Central memory CD8-positive, alpha-beta T cell (primary cell): ENCODE measurements at places on chromosomes 2 and 18.

GRCh38 chr2:68878753-68879152 lies 7.6 kb upstream of the BMP10 start:
- DNase-seq = no peak

GRCh38 chr2:223315813-223316212 lies 263.8 kb downstream of the KCNE4 start:
- no peak for DNase-seq

- DNase-seq = no peak
Measured at GRCh38 chr2:152263911-152264310, 71.1 kb upstream of the FMNL2 start.

- DNase-seq = no peak
Measured at GRCh38 chr18:23113576-23113975, 21.7 kb upstream of the CABLES1 start.

- no peak for DNase-seq
Measured at GRCh38 chr2:5976531-5977065, 284.4 kb downstream of the SOX11 start.

GRCh38 chr2:128775217-128775913 lies 456.7 kb upstream of the HS6ST1 start:
- no peak for DNase-seq

DNA sequence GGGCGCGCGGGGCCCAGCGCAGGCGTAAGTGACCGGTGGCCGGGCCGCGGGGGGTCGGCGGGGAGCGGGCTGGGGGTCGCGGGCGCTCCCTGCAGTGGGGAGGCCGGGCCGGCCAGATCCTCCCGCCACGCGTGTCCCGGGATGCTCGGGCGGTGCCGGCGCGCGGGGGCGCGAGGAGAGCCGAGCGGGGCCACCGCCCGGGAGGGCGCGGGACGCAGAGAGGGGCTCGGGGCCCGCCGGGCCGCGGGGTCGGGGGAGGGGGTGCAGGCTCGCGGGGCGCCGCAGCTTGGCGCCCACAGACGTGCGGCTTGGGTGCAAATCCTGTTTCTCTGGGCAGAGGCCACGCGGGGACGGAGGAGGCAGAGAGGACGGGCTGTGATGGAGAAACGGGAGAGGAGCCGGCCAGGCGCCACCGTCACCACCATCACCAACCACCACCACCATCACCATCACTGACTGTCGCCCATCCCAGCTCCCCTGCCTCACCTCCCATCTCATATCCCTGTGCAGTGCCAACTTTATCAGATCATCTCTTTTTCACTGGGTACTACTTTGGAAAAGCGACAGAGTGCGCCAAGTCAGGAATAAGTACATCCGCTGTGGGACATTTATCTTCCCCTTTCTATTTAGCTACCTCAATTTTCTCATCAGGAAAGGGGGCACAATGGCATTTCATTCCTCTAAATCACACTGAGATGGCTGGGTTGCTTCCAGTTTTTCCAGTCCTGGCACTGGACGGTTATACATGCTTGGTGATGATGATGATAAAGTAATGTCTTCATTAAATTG lies 97.2 kb upstream of the GPR45 start:
- no peak for DNase-seq

- no peak for DNase-seq
Measured at GRCh38 chr2:20052229-20052851, 912 bp upstream of the LAPTM4A start.

DNA sequence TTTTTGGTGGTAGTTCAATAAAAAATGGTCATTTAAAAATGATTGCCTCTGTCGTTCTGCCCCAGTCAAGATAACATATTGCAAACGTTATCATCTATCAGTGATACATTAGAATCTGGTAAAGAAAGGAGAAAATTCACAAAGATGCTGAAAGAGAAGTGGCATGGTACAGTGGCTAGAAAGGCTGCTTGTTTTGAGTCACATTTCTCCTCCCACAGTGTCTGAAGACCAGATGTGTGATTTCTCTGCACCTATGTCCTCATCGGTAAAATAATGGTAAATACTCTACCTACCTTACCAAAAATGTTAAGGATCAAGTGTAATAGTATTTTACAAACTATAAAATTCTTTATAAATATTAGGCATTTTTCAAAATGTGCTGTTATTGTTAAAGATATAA lies 76.1 kb upstream of the NOSTRIN start:
- DNase-seq = no peak

GRCh38 chr2:217995731-217996231 lies 7.0 kb downstream of the TNS1 start:
- DNase-seq = no peak

- no peak for DNase-seq
Measured at GRCh38 chr2:135999899-136000298, 14.5 kb upstream of the DARS1 start.

DNA sequence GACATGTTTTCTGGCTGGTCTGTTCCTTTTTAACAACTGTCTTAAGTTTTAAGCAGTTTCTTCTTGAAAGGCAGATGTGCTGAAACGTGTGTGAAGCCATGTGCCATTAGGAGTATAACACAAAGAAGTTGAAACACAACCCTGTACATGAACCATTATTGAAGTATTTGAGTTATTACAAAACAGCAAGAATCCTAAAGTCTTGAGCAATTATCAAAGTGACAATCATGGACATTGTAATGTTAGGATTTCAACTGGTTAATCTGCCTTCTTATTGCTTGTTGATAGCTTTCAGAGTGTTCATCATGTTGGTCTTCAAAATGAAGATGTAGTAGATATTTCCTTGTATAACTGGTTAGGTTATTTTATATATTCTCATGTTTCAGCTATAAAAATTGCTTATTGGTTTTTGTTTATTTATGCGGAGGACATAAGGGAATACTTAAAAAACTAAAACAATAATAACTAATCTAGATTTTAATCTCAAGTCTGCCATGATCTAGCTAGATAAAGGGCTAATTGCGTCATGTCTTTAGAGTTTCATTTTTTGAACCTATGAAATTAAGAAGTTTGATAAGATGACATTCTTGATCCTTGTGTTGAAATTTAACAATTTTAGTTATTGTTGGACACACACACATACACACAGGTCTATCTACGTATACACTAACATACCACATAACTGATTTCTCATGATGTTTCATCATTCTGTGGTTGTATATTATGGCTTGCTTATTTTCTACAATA lies 21.1 kb downstream of the PPP1R1C start:
- DNase-seq = no peak

DNA sequence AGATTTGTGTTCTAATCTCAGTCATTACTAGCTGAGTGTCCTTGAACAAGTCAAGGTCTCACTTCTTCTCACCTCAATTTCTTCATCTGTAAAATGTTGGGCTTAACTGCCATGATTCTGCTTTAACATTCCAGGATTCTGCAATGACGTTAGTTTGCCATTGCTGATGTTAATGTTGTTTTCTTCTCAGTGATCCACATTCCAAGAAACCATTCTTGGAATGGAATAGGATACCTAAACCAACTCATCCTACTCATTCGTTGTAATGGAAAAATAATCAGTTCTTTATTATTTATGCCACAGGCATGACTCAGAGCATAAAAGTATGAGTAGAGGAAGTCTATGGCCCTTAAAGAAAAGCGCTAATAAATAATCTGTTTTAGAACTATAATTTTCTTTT lies 140.2 kb upstream of the ETAA1 start:
- DNase-seq = no peak

GRCh38 chr2:233081232-233081730 lies 21.1 kb downstream of the INPP5D start:
- no peak for DNase-seq

GRCh38 chr2:139850254-139850890 lies 1070.2 kb upstream of the NXPH2 start:
- DNase-seq = no peak

DNA sequence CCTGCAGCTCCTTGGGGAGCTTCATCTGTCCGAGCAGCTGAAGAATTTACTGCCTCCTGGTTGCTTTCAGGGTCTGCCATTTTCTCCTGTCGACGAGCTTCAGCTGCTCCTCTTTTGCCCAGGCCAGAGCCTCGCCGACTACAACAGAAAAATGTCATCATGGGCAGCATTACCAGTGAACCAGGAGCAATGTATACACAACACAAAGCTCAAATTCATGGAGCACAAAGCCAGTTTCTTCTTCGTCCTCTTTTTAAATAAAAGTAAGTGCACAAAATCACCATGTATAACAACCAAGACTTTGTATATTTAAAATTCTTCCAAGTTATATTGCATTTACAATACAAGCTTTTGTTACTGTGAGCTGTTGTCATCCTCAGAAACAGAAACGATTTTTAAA lies 85.0 kb downstream of the TRIP12 start:
- no peak for DNase-seq

- no peak for DNase-seq
Measured at GRCh38 chr2:207181526-207182274, 16.0 kb upstream of the KLF7 start.

- no peak for DNase-seq
Measured at GRCh38 chr18:27652480-27653121, 467.5 kb upstream of the CHST9 start.

GRCh38 chr2:38192976-38193375 lies 117.0 kb upstream of the CYP1B1 start:
- no peak for DNase-seq

DNA sequence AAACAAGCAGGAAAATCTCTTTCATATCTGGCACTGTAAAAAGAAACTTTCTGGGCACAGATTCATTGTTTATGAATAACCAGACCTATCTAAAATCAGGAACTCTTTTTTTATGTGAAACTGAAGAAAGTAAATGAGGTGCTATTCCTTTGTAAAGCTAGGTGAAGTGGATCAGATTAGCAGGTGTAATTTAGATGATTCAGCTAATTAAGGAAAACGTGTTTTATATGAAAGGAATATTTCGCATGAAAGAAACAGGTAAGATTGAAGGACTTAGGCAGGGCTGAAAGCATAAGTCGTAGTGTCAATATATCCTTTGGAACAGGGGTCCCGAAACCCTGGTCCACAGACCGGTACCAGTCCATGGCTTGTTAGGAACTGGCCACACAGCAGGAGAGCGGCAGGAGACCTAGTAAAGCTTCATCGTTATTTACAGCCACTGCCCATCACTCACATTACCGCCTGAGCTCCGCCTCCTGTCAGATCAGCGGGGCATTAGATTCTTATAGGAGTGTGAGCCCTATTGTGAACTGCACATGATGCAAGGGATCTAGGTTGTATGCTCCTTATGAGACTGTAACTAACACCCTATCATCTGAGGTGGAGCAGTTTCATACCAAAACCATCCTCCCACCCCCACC lies 20.3 kb upstream of the XIRP2 start:
- no peak for DNase-seq

GRCh38 chr2:202064171-202064880 lies 8.7 kb upstream of the KIAA2012 start:
- DNase-seq = no peak

- no peak for DNase-seq
Measured at GRCh38 chr2:207695293-207695692, 16.1 kb upstream of the CCNYL1 start.

- DNase-seq = no peak
Measured at GRCh38 chr2:107062599-107063220, 176.7 kb upstream of the ST6GAL2 start.

- no peak for DNase-seq
Measured at GRCh38 chr18:24342347-24342746, 55.3 kb downstream of the OSBPL1A start.

GRCh38 chr2:156331572-156332283 lies 793 bp downstream of the NR4A2 start:
- DNase-seq = no peak

- no peak for DNase-seq
Measured at GRCh38 chr2:202545523-202545922, 89.2 kb upstream of the FAM117B start.

- DNase-seq = no peak
Measured at GRCh38 chr2:33577668-33578067, 21.4 kb downstream of the FAM98A start.

DNA sequence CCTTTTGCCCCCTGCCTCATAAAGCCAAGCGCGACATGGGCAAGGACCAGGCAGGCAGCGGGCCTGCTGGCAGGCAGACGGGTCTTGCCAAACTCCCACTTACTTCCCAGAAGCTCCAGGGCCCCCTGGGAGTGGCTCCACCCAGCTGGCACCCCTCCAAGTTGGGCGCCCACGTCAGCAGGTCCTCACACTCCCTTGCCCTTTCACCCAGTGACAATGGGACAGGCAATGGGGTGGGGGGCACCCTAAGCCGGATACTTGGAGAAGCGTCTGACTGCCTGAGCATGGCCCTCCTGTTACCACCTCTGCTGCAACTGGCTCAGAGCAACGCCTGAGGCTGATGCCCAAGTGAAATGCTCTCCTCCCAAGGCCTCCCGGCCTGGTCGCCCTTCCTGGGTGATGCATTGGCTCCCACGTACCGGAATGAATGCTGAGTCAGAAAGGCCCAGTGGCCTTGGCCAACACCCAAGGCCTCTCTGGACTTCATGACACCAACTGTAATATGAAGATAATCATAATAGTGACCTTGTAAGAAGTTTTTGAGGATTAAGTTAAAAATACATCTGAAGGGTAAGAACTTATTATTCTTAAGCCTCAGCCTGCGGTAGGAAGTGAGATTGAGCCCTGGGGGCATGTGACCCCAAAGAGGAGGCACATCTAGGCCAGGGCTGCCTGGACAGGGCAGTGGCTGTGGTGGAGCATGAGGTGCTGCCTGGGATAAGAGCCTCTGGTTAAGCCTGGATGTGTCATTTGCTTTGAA lies 31.6 kb downstream of the KCNK3 start:
- no peak for DNase-seq

- DNase-seq = no peak
Measured at GRCh38 chr18:13271302-13271911, 52.8 kb downstream of the LDLRAD4 start.

DNA sequence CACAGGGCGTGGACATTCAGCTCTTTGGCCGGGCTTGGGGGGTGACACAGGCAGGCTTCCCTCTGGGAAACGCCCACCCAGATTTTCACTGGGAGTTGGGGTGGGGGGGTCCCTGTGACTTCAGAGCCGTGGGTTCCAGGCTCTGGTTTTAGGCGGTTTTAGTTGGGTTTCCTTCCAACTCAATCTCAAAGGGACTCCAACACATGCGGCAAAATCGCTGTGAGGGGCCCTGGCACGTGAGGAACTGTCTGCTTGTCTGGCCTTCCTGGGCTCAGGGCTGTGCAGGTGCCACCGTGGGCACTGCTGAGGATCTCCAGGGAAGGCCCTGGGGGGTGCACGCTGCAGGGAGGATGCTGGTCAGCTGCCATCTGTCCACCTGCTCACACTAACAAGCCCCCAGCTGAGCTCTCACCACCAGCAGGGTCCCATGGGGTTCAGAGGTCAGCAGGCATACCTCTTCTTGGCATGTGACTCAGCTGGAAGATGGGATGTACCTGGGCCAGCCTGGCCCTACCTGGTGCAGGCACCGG lies 11.7 kb downstream of the HS6ST1 start:
- no peak for DNase-seq

GRCh38 chr2:16011621-16011960 lies 71.2 kb downstream of the MYCN start:
- no peak for DNase-seq

GRCh38 chr2:216572582-216573578 lies 60.3 kb upstream of the IGFBP2 start:
- DNase-seq = no peak

- no peak for DNase-seq
Measured at GRCh38 chr2:40169430-40169829, 282.5 kb downstream of the SLC8A1 start.

- DNase-seq = no peak
Measured at GRCh38 chr2:36530178-36530982, 67.6 kb downstream of the FEZ2 start.
